ENCODE measurements at places on chromosomes 4 and X. TPM values are rescaled to one million over a fixed set of nuclear protein-coding genes. Genes with fewer than 3 reads are reported as not detected.

Gene NSUN7
- total RNA-seq = not detected

Gene PHOX2B
- not detected for total RNA-seq

GRCh38 chr4:8917321-8917811 lies 45.7 kb upstream of the HMX1 start:
- H3K27me3 ChIP-seq = no peaks in the 10 kb centered on the region
- no peak overlapping the region for H3K4me3 ChIP-seq
- DNase-seq = no peak
- H3K4me1 ChIP-seq = no peaks in the 10 kb centered on the region
- no peak overlapping the region for H3K27ac ChIP-seq

- no peaks in the 10 kb centered on the region for H3K4me1 ChIP-seq
- no peaks in the 10 kb centered on the region for H3K27me3 ChIP-seq
- H3K4me3 ChIP-seq = no peak overlapping the region
These were observed 48.1 kb downstream of the SMC1A start for GRCh38 chrX:53374222-53374820.

DNA sequence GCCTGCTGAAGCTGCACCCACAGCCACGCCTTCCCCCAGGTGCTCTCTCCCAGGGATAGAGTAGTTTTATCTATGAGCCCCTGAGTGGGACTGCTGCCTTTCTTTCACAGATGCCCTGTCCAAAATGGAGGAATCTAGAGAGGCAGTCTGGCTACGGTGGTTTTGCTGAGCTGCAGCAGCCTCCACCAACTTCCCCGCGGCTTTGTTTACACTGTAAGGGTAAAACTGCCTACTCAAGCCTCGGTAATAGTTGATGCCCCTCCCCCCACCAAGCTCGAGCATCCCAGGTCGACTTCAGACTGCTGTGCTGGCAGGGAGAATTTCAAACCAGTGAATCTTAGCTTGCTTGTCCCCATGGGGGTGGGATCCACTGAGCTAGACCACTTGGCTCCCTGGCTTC lies 84.5 kb downstream of the PRKG2 start:
- H3K4me1 ChIP-seq = no peaks in the 10 kb centered on the region
- H3K4me3 ChIP-seq = no peak overlapping the region
- no peak overlapping the region for H3K27ac ChIP-seq
- peaks cover 2% of the 10 kb centered on the region for H3K27me3 ChIP-seq
- H3K36me3 ChIP-seq = no peaks in the 10 kb centered on the region

DNA sequence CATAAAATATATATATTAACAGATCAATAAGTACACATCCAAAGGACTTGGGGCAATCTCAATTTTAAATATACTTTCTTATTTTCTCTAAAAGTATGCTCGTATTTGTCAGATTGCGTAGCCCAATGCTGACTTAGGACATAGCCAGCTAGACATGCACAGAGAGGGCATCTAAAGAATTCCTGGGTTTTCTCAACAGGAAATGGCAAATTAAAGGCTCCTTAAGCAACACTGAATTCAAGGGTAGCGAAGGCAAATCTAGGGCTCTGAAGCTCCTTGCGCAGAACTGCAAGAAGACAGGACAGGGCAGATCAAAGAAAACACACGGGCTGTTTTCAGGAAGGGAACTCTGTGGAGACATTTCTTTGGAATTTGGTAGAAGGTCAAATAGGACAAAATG lies 94.6 kb upstream of the FTHL17 start:
- no peak overlapping the region for H3K27ac ChIP-seq
- no peak for DNase-seq
- peaks cover 2% of the 10 kb centered on the region for H3K27me3 ChIP-seq
- no peaks in the 10 kb centered on the region for H3K4me1 ChIP-seq

All from activated CD4-positive, alpha-beta T cell treated with anti-CD3 and anti-CD28 coated beads, Interleukin-2, amount 10 ng/mL, durations not matched to agents 7 days and 5 days (primary cell).